ENCODE measurements at places on chromosomes 4 and X. TPM values are rescaled to one million over a fixed set of nuclear protein-coding genes. Genes with fewer than 3 reads are reported as not detected.

DNA sequence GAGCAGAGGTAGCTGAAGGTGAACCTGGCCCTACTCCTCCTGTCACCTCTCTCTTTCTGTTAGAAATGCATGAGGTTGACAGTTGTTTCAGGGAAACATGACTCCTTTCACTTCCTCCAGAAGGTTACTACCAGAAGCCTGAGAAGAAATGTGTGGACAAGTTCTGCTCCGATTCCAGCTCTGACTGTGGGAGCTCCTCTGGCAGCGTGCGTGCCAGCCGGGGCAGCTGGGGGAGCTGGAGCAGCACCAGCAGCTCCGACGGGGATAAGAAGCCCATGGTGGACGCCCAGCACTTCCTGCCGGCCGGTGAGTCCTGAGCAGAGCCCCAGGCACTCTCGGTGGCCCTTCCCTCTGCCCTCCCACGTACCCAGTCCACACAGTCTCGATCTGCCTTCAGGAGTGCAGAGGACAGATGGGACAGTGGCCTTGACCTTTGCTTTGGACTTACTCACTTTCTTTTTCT, 61.3 kb upstream of the TLR2 start:
- DNase-seq, result no peak

GRCh38 chr4:111274060-111274459, 651.2 kb upstream of the PITX2 start:
- no peak for DNase-seq

DNA sequence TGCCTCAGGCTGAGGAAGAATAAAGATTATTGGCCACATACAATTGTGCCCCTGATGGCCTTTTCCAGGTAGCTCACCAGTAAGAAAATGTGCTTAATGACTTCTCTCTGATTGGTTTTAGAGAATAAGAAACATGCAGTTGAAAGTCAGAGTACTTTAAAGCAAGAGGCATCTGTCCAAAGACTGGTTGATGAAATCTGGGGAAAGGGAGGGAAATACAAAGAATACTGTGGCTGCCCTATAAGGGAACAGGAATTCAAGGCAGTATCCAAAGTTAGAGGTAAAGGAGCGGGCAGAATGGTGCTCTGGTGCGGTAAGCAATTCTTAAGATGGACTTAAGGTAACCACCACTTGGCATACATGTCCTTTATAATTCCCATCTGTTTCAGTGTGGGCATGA, 11.4 kb downstream of the PBDC1 start:
- DNase-seq, result no peak

DNA sequence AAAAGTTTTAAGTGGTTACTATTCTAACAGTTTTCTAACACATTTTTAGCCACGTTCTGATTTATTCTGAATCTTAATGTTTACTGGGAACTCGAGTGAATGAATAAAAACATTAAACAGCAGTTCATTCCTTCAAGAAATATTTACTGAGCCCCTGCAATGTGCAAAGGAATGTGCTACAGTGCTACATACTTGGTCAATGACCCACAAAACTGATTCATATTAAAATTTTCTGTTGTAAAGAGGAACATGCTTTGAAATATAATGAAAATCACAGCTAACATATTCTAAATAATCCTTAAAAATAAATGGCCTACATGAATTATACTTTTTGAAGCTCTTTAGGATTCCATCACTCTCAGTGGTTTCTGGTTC, 78.7 kb downstream of the ARAP2 start:
- no peak for DNase-seq

- DNase-seq, result peak; percentile 70
These were observed 795 bp upstream of the SH3KBP1 start for GRCh38 chrX:19887911-19888879.

The STATH gene
- total RNA-seq, result not detected

DNA sequence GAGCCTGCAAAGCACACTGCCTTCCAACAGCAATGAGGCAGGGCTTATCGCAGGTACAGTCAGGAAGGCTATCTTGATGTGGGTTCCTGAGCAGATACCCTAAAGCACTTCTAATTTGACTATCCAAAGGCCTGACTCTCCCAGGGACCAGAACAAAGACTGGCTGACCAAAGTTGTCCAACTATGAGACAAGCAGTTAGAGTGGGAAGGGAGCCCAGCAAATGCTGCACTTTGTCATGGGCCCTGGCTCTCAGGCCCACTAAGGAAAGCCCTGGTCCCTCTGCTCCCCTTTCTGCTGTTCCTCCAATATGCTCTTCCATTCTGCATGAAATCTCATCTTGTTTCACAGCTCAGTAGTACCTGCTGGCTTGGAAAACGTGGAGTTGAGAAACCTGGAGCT, 391.0 kb downstream of the RAB28 start:
- no peak for DNase-seq

DNA sequence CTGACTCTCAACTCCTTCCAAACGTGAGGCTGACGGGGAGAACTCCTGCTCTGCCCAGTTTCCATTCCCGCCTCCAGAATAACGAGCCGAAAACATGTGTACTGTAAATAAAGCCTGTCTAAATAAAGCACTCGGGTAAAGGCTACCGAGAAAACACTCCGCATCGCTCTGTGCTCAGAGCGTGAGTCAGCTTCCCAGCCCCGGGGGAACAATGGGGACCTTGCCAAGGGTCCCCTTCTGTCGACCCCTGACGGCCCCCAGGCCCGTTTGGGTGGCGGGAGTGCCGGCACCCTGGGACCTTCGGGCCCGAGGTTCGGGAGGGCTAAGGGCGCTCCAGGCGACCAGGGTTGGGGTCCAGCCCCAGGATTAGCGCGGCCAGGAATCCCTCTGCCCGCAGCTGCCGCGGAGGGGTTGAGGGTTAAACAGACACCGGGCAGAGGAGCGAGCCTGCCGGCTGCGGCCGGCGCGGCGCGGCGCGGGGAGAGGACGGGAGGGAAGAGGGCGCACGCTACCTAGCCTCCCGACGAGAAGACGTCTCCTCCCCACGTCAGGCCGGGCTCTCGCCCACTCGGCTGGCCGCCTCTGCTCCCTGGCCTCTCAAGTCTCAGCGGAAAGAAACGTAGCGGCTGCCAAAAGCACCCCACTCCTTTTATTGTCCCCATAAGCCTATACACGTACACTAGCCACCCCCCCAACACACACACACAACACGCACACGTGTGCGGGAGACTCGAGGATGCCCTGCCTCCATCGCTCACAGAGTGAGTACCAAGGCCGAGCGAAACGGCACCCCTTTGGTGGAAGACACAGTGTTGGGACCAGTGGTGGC, 85.5 kb downstream of the BCOR start:
- no peak for DNase-seq

The ERVMER34-1 gene
- total RNA-seq, result 0.92 TPM

DNA sequence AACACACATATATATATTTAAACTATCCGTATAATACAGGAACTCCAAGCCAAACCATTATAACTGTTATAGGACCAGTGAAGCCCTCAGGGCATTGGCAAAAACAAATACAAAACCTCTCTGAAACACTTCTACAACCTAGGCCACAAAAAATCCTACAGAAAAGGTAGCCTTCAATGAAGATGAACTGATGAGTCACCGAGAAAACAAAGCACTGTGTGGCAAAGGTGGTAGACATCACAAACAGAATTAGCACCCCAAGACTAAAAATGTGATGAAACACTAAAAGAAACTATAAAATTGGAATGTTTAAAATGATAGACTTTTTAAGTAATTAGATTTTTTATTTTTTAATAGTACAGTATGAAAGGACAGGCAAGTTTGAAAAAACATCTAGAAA, 5.5 kb upstream of the HSPA4L start:
- DNase-seq, result peak; percentile 66

DNA sequence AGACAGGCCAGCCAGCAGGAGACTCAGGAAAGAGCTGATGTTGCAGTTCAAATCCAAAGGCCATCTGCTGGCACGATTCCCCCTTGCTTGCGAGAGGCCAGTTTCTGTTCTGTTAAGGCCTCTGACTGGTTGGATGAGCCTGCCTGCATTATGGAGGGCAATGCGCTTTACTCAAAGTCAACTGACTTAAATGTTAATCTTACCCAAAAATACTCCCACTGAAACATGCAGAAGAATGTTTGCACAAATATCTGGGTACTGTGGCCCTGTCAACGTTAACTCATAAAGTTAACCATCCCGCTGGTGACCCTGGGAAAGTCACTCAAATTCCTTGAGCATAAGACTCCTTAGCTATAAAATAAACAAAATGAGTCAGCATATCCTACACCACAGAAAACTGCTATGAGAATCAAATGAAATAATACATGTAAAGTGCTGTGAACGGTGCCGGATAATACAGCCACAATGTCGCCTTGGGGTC, 326.4 kb downstream of the EVC2 start:
- DNase-seq, result no peak

- no peak for DNase-seq
These were observed 268.7 kb downstream of the SLC39A8 start for GRCh38 chr4:102076622-102077021.

- no peak for DNase-seq
These were observed 69.6 kb downstream of the PHOX2B start for GRCh38 chr4:41678951-41679350.

GRCh38 chrX:96564595-96564994, 120.0 kb upstream of the DIAPH2 start:
- DNase-seq, result peak; percentile 62

GRCh38 chr4:14100349-14100748, 472.8 kb upstream of the BOD1L1 start:
- no peak for DNase-seq

GRCh38 chr4:138204507-138204906, 37.6 kb downstream of the SLC7A11 start:
- no peak for DNase-seq

- no peak for DNase-seq
These were observed 81.4 kb downstream of the DOCK11 start for GRCh38 chrX:118577041-118577440.

The LETM1 gene
- total RNA-seq, result 44.5 TPM

GRCh38 chrX:40266490-40267333, 169.0 kb upstream of the BCOR start:
- peak; percentile 45 for DNase-seq

DNA sequence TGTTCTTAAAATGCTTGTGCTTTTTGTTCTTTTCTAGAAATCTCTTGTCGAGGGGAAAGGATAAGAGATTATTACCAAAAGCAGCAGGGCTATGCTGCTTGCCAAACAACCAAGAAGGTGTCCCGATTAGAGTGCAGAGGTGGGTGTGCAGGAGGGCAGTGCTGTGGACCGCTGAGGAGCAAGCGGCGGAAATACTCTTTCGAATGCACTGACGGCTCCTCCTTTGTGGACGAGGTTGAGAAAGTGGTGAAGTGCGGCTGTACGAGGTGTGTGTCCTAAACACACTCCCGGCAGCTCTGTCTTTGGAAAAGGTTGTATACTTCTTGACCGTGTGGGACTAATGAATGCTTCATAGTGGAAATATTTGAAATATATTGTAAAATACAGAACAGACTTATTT, 81.5 kb upstream of the PACRGL start:
- DNase-seq, result no peak

DNA sequence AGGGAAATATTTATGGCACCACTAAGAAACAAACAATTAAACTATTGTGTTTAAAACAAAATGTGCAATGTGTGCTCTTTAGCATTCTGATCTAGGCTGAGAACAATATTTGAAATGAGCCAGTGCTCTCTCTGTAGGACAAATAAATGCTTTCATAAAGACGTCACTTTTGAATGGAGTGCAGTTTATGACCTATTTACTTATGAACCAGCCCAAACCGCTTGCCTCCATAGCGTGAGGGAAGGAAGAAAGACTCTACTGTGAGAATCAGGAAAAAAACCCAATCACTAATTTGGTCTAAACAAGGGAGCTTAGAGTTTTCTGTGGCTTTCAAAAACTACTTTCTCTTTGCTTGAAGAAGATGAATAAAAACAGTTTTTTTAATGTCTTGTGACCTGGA, 39.4 kb downstream of the SAT1 start:
- no peak for DNase-seq

The ALB gene
- total RNA-seq, result not detected

The FHIP1A gene
- 33.7 TPM for total RNA-seq

DNA sequence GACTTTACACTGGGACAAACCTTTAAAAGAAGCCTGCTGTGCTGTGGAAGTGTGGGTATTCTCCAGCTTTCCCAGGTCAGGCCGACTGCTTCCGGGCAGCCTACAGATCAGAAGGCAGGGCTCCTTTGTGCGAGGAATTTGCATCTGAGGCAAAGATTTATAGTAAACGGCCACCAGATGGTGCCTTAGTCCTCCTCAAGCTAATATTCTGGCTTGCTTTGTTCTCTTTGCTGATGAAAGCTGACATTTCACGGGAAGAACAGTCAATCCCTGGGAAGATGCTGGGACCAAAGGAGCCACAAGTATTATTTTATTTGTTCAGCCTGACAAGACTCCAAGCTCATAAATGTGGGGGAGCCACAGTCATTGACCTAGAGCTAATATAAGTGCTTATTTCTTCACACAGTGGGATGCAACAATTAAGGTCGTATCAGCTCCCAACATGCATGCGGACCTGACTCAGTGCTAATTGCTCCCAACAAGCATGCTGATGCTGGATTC, 120.7 kb upstream of the TRIM2 start:
- peak; percentile 66 for DNase-seq

Measured in PC-9 (cell line).